Activated CD4-positive, alpha-beta T cell treated with anti-CD3 and anti-CD28 coated beads, Interleukin-2, amount 50 U/mL, for 48 hours (primary cell): ENCODE measurements at places on chromosomes 4 and X.

- DNase-seq = no peak
Measured at GRCh38 chr4:15250021-15250441, 177.8 kb upstream of the C1QTNF7 start.

GRCh38 chrX:133401536-133401935, 13.8 kb downstream of the GPC4 start:
- no peak for DNase-seq

GRCh38 chr4:142322996-142323395, 523.1 kb downstream of the INPP4B start:
- no peak for DNase-seq

DNA sequence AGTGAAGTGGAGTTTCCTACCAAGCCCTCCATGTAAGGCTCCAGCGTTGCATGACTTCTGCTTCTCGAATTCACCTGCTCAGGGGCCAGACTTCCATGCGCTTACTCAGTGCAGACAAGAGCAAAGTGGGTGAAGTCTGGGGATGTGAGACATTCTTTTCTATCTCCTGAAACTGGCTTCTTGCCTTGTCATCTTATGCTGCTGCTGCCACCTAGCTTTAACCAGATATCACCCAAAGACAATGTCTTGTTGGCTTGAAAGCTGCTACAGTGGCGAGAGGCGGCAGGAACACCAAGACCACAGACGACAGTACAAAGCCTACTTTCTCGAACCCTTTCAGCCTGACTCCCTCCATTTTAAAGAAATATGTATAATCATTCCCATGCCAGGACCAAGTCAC, 103.6 kb upstream of the ADGRG2 start:
- no peak for DNase-seq

GRCh38 chr4:76947369-76947768, 2.2 kb upstream of the SEPTIN11 start:
- no peak for DNase-seq

DNA sequence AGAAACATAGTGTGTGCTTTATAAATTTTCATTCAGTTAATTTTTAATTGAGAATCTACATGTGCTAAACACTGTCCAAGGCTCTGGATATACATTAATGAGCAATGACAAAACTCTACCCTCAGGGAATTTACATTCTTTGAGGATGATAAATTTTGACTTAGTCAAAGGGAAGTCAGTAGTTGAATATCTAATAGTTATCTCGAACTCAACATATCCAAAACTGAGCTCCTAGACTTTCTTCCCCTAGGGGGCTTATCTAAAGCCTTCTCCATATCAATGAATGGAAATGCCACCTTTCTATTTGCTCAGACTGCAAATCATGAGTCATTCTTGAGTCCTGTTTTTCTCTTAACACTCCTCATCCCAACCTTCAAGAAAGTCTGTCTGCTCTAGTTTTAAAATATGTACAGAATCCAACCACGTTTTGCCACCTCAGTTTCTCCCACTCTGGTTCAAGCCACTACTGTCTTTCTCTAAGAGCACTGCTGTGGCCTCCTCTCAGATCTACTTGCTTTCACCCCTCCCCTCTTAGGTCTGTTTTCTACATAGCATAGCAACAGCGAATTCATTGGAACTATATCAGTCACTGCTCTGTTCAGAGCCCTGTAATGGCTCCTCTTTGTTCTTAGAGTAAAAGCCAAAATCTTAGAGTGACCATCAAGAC, 9.5 kb downstream of the PARM1 start:
- no peak for DNase-seq

GRCh38 chr4:155693015-155693663, 26.5 kb downstream of the GUCY1A1 start:
- DNase-seq = no peak

- DNase-seq = peak; percentile 66
Measured at GRCh38 chr4:10013722-10014121, 7.6 kb downstream of the SLC2A9 start.

DNA sequence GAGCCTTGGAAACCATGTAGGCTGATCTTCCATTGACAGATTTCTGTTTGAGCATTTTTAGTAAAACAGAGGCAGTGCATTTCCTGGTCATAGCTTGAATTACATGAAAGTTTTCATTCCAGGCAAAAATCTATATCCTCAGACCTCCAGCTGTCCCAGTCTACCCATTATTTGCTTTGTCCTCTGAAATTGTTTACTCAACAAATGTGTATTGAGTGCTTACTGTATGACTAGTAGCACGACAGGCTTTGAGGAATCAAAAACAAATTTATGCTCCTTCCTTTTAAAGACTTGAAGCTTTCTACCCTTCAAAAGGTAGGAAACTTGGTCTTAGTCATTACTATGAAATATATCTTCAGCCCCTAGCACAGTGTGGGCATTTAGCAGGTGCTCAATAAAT, 307.9 kb upstream of the IGFBP7 start:
- DNase-seq = no peak

- no peak for DNase-seq
Measured at GRCh38 chr4:99404595-99405287, 30.4 kb downstream of the ADH7 start.

DNA sequence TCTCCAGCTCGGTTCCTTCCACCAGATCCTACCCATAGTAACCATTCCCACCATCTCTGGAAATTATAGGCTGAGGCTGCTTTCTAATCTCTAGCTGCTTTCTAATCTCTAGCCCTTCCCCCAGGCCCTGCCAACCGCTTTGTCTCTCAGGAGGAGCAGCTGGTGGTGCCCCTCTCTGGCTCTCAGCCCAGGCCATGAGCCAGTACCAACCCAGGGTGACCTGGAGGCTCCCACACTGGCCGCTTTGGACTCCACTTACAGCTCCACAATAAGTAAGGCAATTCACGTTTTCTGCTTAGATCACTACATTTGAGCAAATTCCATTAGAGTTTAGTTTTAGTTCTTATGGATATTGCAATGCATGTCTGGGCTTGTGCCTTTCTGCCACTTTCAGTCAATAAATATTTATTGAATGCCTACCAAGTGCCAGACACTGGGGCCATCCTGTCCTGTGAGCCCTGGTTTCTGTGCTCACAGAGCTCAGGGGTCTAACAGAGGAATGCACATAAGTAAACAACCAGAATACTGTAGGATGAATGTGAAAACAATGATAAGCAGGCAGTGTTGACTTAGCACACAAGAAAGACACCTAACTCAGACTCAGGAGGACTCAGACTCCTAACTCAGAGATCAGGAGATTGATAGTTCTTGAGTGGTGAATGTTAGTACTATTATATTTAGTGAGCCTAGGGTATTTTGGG, 38.9 kb downstream of the SMC1A start:
- no peak for DNase-seq

GRCh38 chr4:54527532-54527931, 130.2 kb upstream of the KIT start:
- no peak for DNase-seq

DNA sequence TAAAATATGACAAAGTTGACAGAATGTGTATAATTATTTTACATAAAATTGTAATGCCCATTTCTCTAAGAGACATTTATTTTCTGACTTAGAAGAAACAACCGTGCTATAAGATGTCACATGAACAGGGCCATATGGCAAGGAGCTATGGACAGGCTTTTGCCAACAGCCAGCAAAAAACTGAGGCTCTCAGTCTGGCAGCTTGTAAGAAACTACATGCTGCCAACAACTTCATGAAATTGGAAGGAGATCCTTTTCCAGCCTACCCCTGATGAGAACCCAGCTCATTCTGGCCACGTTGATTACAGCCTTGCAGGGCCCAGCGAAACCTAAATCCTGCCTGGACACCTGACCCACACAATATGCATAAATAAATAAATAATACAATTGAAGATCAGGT, 250.3 kb upstream of the ARSJ start:
- no peak for DNase-seq

DNA sequence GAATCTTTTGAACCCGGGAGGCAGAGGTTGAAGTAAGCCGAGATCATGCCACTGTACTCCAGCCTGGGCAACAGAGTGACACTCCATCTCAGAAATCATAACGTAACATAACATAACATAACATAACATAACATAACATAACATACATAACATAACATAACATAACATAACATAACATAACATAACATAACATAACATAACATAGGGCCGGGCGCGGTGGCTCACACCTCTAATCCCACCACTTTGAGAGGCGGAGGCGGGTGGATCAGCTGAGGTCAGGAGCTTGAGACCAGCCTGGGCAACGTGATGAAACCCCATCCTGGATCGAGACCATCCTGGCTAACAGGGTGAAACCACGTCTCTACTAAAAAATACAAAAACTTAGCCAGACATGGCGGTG, 76.7 kb downstream of the NOCT start:
- no peak for DNase-seq
